Lung (tissue), 17 donors: ENCODE measurements at places on chromosomes 2 and 18. TPM values are rescaled to one million over a fixed set of nuclear protein-coding genes. Genes with fewer than 3 reads are reported as not detected.

SLC23A3 gene
- total RNA-seq = 2.5 TPM

CABYR gene
- total RNA-seq = 1.6 TPM

DNA sequence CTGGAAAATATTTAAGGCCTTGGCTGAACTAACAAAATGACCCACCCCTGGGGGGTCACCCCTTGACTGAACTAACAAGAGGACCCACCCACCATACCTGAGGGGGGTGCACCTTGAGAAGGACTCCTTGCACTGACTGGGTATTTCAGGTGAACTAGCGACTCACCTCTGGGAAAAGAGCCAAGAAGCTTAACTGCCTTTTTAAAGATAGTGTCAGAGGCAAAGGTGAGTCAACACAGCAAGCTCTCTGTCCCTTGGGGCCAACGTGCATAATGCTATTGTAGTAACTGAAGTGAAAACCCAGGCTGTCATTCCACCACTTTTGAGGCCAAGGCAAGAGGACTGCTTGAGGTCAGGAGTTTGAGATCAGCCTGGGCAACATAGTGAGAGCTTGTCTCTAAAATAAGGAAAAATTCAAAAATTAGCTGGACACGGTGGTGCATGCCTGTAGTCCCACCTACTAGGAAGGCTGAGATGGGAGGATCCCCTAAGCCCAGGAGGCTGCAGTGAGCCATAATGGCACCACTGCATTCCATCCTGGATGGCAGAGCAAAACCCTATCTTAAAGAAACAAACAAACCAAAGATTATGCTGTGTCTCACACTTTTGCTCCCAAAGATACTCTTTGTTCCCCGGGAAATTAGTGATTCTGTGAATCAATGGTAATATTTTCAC is 36.4 kb upstream of the ZCCHC2 start:
- no peak for DNase-seq

GRCh38 chr2:128354726-128355470 is 36.2 kb upstream of the HS6ST1 start:
- DNase-seq = no peak

GRCh38 chr2:191833356-191833755 is 13.5 kb downstream of the CAVIN2 start:
- no peak for DNase-seq

- no peak for DNase-seq
Observed at GRCh38 chr2:23867449-23867848, 59.5 kb downstream of the ATAD2B start.

GRCh38 chr2:77156599-77156998 is 365.6 kb downstream of the LRRTM4 start:
- DNase-seq = no peak

FAM110C gene
- total RNA-seq = 3.0 TPM

FAM228B gene
- total RNA-seq = 20.7 TPM

DNA sequence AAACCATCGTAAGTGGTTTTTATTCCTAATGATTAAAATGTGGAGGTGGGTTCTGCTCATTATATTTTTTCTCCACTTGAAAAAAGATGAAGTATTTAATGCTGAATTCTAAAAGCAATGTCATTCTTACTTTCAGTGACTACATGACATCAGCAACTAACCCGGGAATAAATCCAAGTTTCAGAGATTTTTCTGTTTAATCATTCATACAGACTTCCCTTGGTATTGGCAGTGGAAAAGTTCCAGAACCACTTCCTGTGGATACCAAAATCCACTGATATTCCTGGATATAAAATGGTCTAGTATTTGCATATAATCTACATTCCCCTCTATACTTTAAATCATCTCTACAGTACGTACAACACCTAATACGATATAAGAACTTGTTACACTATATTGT is 128.6 kb downstream of the ZNF532 start:
- peak; percentile 75 for DNase-seq

RUFY4 gene
- total RNA-seq = 0.31 TPM

GRCh38 chr2:10900216-10901109 is 11.3 kb upstream of the KCNF1 start:
- peak; percentile 35 for DNase-seq

- no peak for DNase-seq
Observed at GRCh38 chr18:58360324-58360723, 268.6 kb downstream of the ALPK2 start.

DNA sequence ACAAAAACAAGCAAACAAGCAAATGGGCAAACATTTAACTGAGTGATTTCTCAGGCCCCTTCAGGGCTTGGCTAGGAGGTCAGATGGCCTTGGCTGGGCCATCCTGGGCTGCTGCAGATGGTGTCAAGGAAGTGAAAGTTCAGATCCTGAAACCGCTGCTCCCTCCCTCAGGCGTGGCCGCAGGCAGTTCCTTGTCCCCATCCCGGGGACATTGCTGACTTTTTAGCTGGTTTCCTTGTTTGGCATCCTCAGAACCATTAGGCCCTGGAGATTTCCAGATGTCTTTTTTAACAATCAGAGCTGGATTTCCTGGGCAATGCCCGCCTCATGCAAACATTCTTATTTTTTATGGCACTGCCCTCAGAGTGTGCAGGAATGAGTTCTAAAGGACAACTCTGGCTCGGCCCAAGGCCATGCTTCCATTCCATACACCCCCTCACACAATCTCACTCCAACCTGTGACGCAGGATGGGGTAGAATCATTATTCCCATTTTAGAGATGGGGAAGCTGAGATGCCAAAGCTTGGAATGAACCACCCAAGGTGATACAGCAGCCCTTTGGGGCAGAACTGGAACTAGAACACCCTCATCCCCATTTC is 86.1 kb upstream of the ZCCHC2 start:
- peak; percentile 23 for DNase-seq

WDSUB1 gene
- total RNA-seq = 9.9 TPM

DNA sequence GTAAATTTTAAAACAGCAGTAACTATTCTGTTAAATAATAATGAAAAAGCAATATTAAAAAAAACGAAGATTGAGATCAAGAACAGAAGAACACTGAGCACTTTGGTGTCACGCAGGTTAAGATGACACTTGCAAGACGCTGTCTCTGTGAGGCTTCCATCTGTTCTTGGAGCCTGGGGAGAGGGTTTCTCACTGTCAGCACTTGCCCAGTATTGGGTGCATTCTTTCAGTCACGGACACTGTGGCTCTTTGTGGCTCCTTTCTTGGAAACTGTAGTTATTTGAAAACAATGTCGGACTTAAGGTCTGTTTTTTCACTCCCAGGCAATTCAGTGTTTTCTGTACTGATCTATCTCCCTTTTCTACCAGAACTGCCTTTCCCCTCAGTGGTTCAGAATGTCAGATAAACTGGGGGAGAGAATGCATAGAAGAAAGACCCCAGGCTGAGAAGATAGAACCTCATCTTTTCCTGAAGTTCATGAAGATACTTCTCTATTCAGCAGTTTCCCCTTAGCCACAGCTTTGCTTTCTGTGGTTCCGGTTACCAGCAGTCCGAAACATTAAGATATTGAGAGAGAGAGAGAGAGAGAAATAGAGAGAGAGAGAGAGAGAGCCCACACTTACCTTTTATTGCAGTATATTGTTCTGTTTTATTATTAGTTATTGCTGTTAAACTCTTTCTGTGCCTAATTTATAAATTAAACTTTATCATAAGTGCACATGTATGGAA is 283.3 kb downstream of the DCDC2C start:
- no peak for DNase-seq

- no peak for DNase-seq
Observed at GRCh38 chr2:55415300-55415699, 4.4 kb downstream of the CCDC88A start.

DNA sequence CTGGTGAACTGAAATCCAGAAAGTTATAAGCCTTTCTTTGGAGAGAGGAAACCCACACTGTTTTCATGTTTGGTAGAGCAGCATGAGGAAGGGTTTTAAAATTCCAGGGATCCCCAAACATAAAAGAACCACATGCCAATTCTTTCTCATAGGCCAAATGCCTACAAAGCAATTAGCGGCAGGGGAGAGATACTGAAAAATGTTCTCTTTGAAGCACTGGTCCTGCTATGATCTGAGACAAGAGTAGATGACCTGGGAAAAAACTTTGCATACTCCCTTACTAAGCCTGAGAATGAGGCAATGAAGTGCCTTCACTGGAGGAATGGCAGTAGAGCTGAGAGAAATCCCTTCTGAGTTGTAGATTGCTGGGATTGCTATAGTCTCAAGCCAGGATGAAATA is 1261.7 kb downstream of the DSC3 start:
- DNase-seq = no peak

DNA sequence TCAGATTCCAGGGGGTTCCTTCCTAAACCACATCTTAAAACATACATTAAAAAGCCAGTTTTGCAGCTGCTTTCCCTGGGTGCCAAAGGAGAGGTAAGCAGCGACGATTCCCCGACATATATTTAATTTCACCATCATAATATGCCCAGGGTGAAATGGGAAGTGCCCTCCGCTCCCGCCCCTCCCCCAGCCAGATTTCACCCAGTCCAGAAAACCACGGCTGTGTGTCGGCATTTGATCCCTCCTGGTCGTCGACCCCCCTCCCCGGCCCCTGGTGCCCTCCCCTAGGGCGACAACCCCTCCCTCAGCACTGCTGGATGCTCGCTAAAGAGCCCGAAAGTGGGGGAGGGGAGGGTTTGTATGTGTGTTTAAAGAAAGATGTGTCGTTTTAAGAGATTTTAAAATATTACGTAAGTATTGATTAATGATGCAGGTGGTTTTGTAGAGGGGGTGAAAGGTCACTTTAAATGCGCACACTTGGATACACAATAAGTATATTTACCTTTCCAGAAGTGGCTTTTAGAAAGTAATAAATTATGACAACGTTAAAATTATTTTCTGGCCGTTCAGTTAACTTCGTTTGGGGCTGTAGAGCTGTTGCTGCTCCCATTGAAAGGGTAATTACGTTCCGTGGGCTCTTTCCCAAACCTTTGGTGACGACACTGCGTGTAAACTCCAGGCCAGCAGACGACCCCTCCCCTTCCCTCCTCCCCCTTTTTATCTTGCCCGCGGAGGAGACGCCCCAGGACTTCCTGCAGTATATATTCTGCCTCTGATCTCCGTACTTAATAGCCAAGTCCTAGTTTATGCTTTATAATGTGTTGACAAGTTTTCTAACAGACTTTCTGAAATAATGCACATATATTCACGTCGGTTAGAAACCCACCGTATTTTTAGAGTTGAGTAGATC is 3.4 kb upstream of the BCL11A start:
- DNase-seq = peak; percentile 41

DNA sequence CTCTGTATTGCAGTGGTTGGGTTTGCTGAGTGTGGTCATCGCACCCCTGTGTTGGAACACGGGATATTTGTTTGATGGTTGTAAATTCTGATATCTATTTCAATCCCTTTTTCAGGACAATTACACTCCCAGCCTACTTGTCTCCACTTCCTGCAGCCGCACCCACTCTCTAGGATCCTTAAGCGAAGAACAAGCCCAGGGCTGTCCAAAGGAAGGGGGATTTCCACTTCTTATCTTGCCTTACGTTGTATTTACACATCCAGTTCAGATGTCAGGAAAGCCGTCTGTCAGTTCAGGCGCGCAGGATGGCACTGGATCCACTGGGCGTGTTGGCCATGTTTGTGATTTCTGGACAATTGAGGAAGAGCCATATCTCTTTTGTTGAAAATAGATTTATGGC is 834.5 kb upstream of the SALL3 start:
- DNase-seq = no peak
